ENCODE measurements at places on chromosomes 6 and 20. TPM values are rescaled to one million over a fixed set of nuclear protein-coding genes. Genes with fewer than 3 reads are reported as not detected.

Gene RAET1L
- total RNA-seq, result not detected

Gene MOXD1
- 29.5 TPM for total RNA-seq

Gene BPIFA1
- not detected for total RNA-seq

Gene POPDC3
- total RNA-seq, result 0.92 TPM

Gene OTOR
- total RNA-seq, result not detected

Gene IL20RA
- 0.12 TPM for total RNA-seq

Gene EDN3
- total RNA-seq, result not detected

Gene SYNDIG1
- 3.2 TPM for total RNA-seq

Gene RAB32
- total RNA-seq, result 72.8 TPM

Gene EPPIN
- total RNA-seq, result not detected

Gene MOG
- total RNA-seq, result not detected

Gene ZSCAN9
- 8.1 TPM for total RNA-seq

Gene HSD17B8
- total RNA-seq, result 8.6 TPM

Gene PMEPA1
- 2.7 TPM for total RNA-seq

Gene BMP2
- total RNA-seq, result 8.8 TPM

Gene FNDC11
- 0.12 TPM for total RNA-seq

Gene SIRPB1
- total RNA-seq, result not detected

Gene SLC25A27
- 6.4 TPM for total RNA-seq

Gene VSTM2L
- 0.53 TPM for total RNA-seq

Gene ADGRG6
- under 0.01 TPM for total RNA-seq

Gene ALDH5A1
- 2.9 TPM for total RNA-seq

Gene FAM209A
- total RNA-seq, result 0.12 TPM

Gene TASP1
- total RNA-seq, result 8.3 TPM

Gene HCRTR2
- total RNA-seq, result not detected

Gene TBXT
- total RNA-seq, result not detected

Gene SRXN1
- 42.8 TPM for total RNA-seq

Gene ERGIC3
- 375 TPM for total RNA-seq

Gene THEMIS
- total RNA-seq, result not detected

Gene FKBP5
- total RNA-seq, result 4.9 TPM

Gene COL11A2
- 0.13 TPM for total RNA-seq

Gene BIRC7
- 0.06 TPM for total RNA-seq

Gene CNBD2
- total RNA-seq, result 1.8 TPM

Gene ARMC2
- total RNA-seq, result 1.9 TPM

Gene ASIP
- not detected for total RNA-seq

Gene HSPA1A
- total RNA-seq, result 108 TPM

Gene PRKN
- total RNA-seq, result 4.2 TPM

Gene FLRT3
- 0.06 TPM for total RNA-seq
